ENCODE measurements at places on chromosomes 2 and 18.
A peak's percentile ranks its signal among the peaks of the same experiment; 100 is the strongest.

DNA sequence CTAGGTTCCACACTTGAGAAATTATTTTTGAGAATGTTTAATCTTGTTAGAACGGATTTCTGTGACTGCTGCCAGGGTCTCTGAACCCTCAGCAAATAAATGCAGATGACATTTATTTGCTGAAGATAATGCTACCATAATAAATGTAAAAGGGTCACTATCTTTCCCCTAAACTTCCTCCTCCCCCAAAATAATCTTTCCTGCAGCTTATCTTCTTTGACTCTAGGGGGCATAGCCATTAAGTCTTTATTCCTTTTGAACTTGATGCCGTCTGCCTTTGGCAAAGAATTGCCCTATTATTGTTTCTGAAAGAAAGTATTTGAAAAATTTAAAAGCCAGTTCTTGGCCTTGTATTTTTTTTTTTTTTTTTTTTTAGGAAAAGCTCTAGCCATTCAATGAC, 63.6 kb upstream of the ACSL3 start:
- DNase-seq: peak; percentile 62

GRCh38 chr2:200306196-200306930, at the start of gene SPATS2L:
TSS of gene SPATS2L (plus strand) at chr2:200306693. CDS start at chr2:200389245, 82,552 bp downstream.
- DNase-seq: peak; percentile 83

GRCh38 chr2:107380912-107381311, 445.8 kb upstream of the RGPD4 start:
- no peak for DNase-seq

DNA sequence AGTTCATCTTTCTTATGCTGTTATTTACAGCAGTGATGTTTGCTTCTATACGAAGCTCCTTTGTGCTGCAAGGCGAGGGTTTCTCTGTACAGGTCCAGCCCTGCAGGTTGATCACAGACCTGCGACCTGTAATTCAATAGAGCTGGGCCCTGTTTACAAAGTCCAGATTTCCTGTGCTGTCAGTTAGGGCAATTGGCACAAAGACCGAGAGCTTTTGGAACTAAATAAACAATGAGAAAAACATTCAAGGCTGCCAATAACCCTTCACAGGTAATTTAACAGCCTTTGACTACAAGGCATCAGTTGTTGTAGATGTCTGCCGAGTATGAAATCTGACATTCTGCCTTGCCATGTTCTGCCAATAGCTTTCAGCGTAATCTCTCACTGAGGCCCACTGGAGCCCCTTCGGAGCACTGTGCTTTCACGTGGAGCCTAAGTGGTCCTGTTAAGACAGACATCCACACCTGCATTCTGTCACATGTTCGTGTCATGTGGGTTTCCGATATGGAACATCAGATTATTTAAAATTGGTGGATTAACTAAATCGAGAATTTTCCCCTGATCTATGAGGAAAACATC, 232.5 kb downstream of the PTGR3 start:
- no peak for DNase-seq

- no peak for DNase-seq
Measured at GRCh38 chr2:47838249-47838648, 55.3 kb downstream of the MSH6 start.

DNA sequence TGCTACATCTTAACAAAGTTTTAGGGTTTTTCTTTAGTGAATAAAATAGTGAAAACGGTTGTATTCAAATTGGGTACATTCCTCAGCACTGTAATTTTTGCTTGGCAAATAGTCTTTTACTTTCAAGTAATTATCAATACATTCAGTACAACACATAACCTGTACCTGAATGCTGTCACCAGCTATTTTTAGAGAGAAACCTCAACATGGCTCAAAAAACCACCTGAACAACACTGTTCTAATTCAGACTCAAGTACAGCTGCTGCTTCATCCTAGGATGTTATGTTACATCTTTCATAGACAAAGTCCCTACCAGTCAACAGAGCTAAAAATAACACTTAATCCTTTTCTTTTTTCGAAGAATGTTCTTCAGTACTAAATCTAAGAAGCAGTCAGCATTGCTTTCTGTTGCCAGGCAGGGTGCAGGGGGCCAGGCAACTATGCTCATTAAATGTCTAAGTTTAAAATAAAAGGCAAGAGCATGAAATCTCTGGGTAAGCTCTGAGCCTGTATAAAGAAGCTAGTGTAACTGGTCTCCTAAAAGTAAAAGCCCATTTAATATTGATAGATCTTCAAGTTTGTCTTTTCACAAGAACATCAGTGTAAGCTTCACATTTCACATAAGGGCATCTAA, 20.5 kb downstream of the PDIA6 start:
- no peak for DNase-seq

GRCh38 chr2:233375490-233376314, 21.4 kb downstream of the DGKD start:
- no peak for DNase-seq

GRCh38 chr2:66532972-66533868, 98.3 kb downstream of the MEIS1 start:
- DNase-seq: no peak

- no peak for DNase-seq
Measured at GRCh38 chr2:63053081-63053888, 2.7 kb downstream of the OTX1 start.

GRCh38 chr2:3091696-3092095, 285.9 kb downstream of the EIPR1 start:
- no peak for DNase-seq

GRCh38 chr2:181678861-181679543, 1.3 kb downstream of the NEUROD1 start:
- no peak for DNase-seq

DNA sequence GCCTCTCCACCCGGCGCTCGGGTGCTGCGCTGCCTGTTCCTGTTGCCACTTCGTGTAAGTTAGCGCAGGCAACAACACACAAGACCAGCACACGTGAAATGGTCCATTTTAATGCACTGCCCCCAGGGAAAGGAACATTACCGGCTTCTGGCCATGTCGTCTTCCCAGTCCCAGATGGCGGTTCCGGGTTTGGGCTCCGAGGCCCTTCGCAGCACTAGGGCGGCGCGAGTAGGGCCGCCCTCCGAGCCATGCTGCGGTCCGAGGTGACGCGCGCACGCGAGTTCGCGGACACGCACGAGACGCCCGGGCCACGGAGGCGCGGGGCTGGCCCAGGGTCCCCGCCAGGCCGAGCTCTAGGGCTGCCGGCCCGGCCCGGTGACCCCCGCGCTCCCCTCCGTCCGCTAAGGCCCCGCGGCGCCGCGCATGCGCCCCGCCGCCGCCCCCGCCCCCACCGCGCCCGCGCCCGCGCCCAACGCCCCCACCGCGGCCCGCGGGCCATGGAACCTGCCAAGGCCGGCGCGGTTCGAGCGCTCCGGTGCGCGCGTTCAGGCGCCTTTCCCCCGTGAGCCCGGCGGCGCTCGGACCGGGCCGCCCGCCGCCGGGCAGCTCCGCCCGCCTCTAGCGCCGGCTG, 367 bp upstream of the ZNF236 start:
- peak; percentile 49 for DNase-seq

DNA sequence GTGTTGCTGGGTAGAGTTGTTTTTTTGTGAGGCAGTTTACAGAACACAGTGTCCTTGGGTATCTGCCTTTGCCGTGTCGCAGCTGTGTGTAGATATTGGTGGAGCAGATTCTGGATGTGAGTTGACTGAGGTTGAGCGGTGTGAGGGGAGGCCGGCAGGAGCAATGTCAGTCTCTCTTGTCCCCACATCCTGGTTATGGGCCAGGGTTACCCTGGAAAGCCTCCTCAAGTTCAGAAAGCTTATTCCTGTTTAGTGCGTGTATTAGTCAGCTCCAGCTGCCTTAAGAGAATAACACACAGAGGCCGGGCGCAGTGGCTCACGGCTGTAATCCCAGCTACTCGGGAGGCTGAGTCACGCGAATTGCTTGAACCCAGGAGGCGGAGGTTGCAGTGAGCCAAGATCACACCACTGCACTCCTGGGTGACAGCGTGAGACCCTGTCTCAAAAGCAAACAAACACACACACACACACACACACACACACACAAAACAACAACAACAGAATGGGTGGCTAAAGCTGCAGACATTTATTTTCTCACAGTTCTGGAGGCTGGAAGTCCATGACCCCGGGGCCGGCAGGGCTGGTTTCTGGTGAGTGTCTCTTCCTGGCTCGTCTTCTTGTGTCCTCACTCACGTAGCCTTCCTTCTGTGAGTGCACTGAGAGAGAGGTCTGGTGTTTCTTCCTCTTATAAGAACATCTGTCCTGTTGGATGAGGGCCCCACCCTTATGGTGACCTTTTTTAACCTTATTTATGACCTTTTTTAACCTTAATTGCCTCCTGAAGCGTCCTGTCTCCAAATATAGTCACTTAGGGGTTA, 5.1 kb downstream of the NCK2 start:
- no peak for DNase-seq

- peak; percentile 92 for DNase-seq
Measured at GRCh38 chr2:96251721-96252292, 14.0 kb downstream of the TMEM127 start.

GRCh38 chr2:120802158-120802557, 66.5 kb downstream of the GLI2 start:
- DNase-seq: no peak

DNA sequence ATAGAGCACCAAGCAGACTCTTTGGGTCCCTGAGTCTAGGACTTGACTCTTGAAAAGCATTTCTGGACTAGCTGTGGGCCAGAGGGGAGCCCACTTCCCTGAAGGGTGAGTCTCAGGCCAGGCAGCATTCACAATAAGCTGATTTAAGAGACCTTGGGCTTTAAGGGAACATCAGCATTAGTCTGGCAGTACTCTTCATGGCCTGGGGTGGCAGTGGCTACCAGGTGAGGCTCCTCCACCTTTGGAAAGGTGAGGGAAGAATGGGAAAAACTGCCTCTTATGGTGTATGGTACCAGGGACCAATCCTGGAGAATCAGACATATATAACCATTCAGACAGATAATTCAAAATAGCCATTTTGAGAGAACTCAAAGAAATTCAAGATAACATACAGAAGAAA, 599.9 kb upstream of the POU3F3 start:
- DNase-seq: no peak

DNA sequence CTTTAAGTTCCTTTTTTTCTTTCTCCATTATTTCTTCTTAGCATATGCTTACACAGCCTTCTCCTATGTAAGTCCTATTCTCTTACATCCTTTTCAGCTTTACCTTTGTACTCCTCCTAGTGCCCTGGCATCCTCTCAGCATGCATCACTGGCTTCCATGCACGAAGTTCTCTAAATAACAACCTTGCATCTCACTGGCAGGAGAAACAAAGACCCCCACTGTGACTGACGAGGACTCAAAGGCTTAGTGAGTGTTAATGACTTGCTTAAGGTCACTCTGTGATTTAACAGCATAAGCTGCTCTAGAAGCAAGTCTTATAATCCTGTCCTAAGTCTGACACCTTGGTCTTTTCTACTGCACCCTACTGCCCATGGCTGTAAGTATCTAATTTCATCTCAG, 1236.0 kb upstream of the CELF4 start:
- DNase-seq: no peak

DNA sequence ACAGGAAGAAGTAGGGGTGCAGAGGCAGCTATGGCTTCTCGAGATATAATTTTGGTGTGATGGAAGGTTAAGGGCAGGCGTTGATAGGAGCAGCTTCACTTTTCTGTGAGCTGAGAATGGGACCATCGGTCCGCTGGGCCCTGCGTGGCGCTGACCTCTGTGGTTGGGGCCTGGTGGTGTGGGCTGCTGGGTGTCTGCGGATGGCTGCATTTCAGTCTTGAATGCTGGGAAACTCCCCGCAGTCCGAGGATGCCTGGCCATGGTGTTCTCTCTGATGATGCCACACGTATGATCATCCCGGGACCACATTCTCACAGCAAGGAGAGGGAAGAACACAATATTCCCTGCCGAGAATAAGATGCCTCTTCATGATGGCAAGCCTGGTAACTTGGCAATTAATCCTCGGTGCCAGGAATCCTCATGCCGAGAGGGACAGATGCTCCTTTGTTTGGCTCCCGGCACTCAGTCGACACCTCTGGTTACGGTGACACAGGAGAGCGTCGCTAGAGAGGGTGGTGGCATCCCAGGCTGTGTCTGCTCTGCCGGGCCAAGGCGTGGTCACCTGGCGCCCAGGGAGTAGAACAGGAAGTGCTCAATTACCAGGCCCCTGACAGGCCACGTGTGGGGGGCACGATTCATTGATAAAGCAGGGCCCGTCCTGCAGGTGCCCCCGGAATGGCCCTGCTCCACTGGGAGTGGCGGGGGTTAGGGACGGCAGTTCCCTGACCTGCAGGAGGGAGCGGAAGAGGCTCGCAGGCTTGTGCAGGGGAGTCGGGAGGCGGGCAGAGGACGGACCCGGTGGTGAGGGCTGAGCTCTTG, 119.4 kb upstream of the CTDP1 start:
- no peak for DNase-seq

GRCh38 chr18:29596959-29597358, 1420.0 kb upstream of the CDH2 start:
- DNase-seq: no peak

GRCh38 chr18:37612524-37613252, 47.1 kb upstream of the CELF4 start:
- DNase-seq: no peak

- DNase-seq: no peak
Measured at GRCh38 chr2:5660591-5660990, 31.6 kb upstream of the SOX11 start.

DNA sequence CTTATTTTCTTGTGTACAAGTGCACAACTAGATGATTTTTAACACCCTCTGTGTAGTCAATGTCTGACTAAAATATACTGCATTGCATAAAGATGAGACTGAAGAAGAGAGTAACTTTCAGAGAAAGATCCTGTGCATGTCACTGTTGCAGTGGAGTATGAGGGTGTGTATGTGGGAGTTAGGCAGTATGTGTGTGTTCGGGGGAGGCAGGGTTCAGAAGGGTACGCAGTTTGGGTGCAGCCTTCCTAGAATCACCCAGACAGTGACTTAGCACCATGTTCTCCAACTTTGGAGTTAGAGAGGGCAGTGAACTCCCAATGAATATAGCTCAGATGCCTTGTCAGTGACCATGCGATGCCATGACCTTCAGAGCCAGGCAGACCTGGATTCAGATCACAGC, 84.6 kb downstream of the LRATD1 start:
- DNase-seq: no peak

GRCh38 chr2:120761911-120762310, 26.2 kb downstream of the GLI2 start:
- no peak for DNase-seq

DNA sequence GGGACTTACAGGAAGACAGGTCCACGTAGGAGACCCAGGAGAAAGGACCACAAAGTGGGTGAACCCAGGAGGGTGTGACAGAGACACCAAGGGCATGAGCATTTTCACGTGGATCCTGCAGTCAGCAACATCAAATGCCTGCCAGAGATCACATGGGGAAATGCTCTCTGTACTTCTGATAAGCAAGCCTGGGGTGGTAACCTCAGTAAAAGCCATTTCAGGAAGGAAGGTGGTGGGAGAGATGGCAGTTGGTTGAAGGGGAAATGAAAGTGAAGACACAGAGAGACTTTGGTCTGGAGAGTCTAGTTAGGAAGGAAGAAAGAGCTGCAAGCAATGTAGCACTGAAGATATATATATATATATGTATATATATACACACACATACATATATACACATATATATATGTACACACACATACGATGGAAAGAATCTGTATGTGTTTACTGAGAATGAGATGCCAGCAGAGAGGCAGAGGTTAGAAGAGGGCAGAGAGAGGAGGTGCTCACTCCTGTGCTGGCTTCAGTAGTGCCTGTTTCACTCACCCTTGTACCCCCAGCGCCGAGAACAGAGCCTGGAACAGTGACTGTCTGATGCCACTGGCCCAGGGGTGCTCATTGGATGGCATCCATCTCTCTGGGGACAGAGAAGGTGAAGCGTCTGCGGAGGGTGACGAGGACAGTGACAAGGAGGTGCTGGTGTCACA, 314.9 kb downstream of the AFF3 start:
- no peak for DNase-seq

GRCh38 chr2:147844697-147845410, at the start of gene ACVR2A:
TSS of gene ACVR2A (plus strand) at chr2:147845029. CDS start at chr2:147845153, 124 bp downstream.
- peak; percentile 33 for DNase-seq

Measured in fibroblast of skin of back (primary cell).